ENCODE measurements at places on chromosomes 3 and 15.

DNA sequence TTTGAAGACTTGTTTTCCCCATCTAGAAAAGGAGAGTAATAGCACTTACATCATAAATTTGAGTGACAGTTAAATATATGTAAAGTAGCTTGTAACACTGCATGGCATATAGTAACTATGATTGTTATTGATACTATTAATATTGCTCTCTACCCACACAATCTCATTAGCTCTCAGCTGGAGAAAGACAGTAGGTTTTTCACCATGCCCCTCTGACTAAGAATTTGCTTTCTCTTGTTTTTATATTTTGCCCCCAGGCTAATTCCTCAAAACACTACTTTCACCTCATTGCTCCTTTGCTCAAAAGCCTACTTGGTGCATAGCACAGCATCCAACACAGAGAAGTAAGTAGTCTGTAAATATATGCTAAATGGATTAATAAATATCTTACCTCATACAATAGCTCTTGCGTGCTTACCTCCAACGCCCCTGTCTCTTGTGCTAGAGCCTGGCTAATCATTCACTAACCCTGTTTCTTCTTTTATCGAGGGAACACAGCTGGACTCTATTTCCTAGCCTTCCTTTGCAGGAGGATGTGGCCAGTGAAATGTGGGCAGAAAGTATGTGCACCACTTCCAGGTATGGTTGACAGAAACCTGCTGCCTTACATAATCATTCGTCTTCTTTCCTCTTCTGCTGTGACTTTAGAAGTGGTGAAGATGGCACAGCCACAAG lies 190.0 kb downstream of the PLCH1 start:
- DNase-seq: no peak

- DNase-seq: no peak
Measured at GRCh38 chr3:54777141-54777540, 150.7 kb downstream of the LRTM1 start.

GRCh38 chr3:115905871-115906270 lies 282.6 kb downstream of the GAP43 start:
- DNase-seq: no peak

DNA sequence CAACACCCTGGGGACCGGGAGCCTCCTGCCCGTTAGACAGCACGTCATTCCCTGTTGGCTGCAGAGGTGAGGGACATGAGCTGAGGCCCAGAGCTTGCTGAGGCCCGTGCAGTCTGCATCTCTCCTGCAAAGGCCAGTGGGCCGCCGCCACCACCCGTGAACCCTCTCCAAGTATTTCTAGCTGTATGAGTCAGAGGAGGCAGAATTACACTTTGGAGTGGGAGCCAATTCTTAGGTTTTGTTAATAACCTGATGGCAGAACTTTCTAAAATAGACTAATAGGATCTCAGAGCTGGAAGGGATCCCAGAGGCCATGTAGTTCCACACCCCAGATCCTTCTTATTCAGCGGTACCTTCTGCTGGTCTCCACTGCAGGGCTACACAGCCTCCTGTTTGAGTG lies 335.2 kb upstream of the CTDSPL start:
- DNase-seq: no peak

DNA sequence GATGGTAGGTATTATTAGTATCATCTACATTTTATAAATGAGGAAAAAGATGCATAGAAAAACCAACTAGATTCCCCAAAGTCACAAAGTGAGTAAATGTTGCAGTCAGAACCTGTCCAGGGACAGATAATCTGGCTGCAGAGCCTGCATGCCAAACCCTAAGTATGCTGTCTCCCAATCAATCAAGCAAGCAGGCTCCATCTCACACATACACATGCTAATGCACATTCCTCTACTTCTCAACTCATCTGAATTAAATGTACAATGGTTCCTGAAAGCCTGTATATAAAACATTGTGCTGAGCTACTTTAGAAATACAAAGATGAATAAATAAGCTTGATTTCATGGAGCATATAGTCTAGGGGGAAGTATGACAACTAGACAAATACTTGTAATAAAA lies 101.0 kb downstream of the CBLB start:
- DNase-seq: no peak

DNA sequence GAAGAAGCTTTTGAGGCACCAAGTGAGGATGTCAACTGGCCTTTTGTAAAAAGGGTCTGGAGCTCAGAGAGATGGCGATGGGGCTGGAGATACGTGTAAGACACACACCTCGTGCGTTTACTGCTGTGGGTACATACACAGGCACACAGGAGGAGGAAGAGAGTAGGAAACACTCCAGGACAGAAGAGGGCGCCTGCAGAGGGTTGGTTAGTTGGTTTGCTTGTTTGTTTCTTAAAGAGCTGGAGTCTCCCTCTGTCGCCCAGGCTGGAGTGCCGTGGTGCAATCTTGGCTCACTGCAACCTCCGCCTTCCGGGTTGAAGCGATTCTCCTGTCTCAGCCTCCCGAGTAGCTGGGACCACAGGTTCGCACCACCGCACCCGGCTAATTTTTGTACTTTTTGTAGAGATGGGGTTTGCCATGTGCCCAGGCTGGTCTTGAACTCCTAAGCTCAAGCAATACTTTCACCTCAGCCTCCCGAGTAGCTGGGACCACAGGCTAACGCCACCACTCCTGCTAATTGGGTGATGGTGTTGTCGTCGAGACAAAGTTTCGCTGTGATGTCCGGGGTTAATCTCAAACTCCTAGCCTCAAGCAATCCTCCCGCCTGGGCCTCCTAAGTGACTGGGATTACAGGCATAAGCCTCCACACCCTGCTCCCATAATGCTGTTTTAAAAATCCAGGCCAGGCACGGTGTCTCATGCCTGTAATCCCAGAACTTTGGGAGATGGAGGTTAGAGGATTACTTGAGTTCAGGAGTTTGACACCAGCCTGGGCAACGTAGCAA lies 1.3 kb upstream of the PRR20G start:
- DNase-seq: no peak

DNA sequence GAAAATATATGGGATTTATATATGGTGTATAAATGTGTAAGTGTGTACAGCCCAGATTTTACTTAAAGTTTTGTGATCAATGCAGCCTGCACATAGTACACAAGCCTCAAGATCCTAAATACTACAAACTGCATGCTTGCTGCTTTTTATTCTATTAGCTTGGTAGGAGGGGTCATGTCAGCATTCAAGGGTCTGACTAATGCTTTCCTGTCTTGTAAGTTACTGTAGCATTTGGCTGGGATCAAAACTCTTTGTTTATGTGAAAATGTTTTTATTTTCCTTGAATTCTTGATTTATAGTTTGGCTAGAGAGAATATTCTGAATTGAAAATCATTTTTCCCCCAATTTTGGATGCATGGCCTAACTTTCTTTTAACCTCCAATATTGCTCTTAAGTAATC lies 370.9 kb downstream of the NSUN3 start:
- no peak for DNase-seq

DNA sequence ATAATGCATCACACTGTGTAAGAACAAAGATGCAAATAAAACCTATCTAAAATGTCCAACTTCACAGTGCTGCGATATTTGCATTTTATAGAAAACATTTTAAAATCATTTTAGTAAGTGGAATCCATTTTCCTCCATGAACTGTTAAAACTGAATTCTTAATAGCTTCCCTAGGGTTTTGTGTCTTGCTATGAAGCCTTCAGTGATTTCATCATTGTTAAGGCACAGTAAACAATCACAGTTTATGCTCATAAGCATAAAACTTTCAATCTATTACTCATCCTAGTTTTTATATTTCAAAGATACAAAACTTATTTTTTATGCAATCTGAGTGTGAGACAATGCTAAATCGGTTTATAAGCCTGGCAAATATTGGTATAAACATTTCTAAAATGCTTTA lies 509.7 kb downstream of the TUSC7 start:
- DNase-seq: no peak

DNA sequence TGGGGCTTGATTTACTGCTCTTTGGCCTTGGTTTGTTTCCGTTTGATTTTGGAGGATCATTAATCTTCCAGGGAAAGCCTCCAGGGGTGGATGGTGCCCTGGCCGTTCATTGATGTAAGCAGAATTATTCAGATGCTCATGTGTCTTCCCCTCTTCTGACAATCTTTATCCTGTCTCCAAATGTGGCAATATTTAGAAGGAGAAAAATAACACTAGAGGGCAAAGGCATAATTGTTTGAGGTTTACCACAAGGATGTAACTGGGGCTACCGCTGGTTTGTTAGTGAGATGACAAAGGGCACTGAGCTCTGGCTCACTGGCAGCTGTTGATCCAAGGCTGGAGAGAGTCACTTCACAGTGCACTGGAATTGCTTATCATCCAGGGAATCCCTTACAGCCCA lies 18.2 kb upstream of the PLCL2 start:
- no peak for DNase-seq

DNA sequence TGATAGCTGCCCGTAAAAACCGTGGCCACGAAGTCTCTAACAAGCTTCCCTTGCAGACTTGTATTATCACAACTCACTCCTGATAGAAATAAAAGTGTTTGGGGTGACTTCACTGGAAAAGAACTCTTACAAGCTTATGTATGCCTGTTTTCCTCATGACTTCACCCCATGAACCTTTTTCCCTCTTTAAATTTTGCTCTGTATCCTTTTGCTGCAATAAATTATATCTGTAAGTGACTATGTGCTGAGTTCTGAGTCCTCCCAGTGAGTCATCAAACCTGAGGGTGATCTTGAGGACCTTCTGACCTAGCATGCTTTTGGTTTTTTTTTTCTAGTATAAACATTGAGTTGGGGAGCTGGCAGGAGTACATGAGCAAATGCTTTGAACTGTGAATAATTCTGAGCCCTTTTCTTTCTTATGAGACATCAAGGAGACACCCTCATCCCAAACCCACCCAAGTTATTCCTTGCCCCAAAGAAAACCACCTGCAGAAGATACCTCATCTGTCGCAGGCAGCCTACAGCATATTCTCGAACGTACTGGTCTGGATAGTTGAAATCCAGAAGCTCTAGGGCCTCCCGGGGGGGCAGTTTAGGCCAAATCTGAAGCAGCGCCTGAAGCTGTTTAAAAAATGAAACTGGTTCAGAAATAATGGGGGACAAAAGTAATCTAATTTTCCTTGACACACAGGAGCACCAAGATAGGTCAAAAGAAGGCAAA lies 85.9 kb downstream of the FAIM start:
- no peak for DNase-seq

DNA sequence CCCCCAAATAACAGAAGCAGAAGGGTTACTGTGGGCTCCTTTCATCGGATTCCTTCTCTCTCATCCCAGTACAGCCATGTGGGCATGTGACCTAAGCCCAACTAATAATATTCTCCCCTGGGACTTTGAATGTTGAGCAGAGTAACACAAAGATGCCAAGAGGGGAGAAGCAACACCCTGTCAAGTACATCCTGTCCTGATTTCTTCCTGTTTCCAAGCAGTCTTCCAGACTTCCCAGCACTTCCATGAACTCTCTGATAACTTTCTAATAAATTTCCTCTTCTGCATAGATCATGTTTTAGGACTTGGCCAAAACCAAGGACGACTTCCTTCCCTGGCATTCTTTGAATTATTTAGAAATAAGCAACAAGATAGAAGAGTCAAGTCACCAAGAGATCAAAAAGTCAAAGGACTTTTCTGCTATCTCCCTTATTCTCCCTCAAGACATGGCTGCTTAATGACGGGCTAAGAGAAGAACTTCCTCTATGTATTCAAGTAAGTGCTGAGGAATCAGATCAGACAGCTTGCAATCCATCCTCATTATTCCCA lies 37.9 kb downstream of the CRYGS start:
- no peak for DNase-seq

- DNase-seq: no peak
Measured at GRCh38 chr3:182238126-182238525, 526.4 kb downstream of the SOX2 start.

GRCh38 chr3:77524463-77524862 lies 484.6 kb downstream of the ROBO2 start:
- no peak for DNase-seq

- no peak for DNase-seq
Measured at GRCh38 chr3:97510795-97511194, 253.8 kb upstream of the ARL6 start.

GRCh38 chr3:152241142-152242017 lies 27.3 kb upstream of the MBNL1 start:
- no peak for DNase-seq

GRCh38 chr3:178498871-178499270 lies 37.4 kb upstream of the KCNMB2 start:
- DNase-seq: no peak

- no peak for DNase-seq
Measured at GRCh38 chr3:25427563-25427941, 511 bp upstream of the RARB start.

DNA sequence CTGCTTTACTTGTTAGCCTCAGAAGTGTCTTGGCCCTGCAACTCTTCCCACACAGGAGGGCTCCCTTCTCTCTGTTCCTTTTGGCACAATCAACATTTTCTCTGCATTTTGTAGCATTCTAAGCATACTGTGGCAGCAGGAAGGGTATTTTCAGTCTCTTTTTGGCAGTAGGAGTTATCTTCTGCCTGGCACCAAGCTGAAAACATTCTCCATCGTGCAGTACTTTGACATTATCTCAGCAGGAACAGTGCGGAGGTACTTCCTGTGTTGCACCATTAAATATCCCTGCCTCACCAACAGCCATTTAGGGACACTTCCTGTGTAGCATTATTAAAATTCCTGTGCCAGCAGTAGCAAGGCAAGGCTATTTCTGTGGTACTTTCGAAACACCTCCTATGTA lies 233.2 kb upstream of the SEMA6D start:
- no peak for DNase-seq

GRCh38 chr3:61233746-61234145 lies 17.5 kb downstream of the FHIT start:
- no peak for DNase-seq

GRCh38 chr3:18735005-18735404 lies 309.9 kb upstream of the SATB1 start:
- DNase-seq: no peak

DNA sequence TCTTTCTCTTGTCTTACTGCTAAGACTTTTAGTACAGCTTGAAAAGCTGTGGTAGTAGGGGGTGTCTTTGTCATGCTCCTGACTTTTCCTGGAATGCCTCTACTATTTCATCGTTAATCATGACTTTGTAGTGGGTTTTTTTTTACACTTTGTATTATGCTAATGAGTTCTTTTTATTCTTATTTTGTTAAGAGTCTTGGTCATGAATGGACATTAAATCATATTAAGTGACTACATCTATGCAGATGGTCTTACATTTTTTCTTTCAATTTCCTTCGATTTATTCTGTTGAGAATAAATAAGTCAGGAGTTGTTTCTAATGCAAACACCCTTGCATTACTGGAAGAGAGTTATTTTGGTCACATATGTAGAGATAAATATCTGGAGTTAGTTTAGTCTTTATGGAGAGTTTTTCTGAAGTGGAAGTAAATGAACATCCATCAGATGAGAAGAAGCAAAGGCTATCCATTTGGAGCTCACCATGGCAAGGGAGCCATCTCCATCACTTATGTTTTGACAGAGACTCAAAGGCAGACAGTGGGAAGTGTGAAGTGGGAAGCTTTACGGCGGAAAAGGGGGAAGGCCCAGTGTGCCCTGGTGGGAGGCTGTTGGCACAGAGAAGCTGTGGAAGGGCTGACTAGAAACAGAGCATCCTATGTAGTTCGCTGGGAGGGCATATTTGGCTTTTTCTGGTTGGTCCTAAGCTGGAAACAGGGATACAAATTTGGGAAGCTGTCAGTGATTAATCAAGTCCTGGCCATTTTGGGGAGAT lies 73.1 kb upstream of the PRR23E start:
- no peak for DNase-seq

GRCh38 chr3:148004331-148004730 lies 595.2 kb downstream of the ZIC1 start:
- DNase-seq: no peak
